ENCODE measurements at places on chromosomes 7 and 10.
A peak's percentile ranks its signal among the peaks of the same experiment; 100 is the strongest.

- DNase-seq: no peak
Observed at GRCh38 chr7:128259131-128260061, 18.3 kb downstream of the LEP start.

- DNase-seq: no peak
Observed at GRCh38 chr7:11848251-11848650, 16.3 kb upstream of the THSD7A start.

DNA sequence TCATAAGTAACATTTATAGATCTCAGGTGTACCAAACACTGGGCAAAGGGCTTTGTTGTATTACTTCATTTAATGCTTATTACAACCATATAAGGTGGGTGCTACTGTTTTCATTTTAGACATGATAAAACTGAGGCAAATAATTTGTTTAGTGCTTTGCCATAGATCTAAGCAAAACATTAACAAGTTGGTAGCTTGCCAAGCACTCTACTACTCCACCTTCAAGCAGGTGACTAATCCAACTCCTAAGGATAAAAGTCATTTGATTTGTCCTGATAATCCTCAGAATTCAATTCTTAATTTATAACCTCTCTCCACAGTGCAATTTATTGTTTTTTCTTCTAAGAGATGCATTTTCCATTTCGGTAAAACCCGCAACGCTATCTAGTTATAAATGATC, 646.4 kb downstream of the GRM8 start:
- DNase-seq: no peak

DNA sequence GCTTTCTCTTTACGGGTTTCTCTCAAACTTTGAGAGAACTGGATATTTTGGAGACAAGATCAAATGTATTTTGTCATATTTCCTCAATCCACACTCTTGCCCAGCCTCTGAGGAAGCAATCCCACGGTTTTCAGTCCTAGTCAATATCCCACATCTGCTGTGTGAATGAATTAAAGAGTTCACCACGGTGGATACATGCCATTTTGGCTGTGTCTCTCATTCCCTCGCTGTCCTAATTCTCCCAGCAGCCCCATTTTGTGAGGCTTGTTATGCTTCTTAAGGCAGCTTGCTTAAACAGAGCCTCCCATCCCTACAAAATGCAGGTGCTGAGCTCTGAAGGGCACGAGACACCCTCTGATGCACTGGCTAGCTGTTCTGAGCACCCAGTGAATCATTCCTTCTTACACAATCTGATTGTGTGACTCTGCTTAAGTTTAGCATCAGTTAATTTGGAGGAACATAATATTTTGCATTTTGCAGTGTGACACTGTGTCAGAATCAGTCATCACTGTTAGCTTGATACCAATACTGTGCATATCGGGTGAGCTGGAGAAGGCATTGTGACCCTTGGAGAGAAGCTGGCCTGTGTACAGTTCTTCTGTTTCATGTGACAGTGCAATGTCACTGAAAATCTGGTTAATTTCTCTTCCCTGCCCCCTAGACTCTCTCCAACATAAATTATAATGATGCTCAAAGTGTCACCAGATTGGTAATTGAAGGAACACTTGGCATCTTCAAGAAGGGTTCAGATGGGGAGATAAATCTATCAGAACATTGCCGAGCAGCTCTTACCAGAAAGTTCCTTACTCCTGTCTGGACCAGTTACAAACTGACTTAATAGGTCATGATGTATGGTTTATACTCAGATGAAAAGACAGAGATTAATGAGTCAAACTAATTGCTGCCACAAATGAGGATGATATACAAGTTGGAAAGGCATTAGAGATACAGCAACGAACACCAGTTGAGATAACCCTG, 103.7 kb upstream of the AOAH start:
- peak; percentile 78 for DNase-seq

DNA sequence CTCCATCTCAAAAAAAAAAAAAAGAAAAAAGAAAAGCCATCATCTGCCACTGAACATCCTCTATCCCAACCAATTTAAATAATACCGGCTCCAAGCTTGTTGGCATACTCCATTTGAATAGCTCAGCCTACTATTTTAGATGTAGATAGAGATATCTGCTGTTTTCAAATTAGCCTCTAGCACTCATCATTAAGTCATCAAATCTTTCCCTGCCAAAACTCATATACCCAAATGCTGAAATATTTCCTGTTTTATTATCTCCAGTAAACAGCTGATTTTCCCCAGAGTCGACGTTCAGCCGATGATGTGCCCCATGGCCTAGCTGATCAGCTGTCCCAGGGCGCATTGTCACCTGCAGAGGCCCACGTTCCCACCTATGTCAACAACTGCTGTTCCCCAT, 34.5 kb upstream of the FRMD4A start:
- no peak for DNase-seq

GRCh38 chr10:3527869-3528268, 257.1 kb downstream of the KLF6 start:
- no peak for DNase-seq

DNA sequence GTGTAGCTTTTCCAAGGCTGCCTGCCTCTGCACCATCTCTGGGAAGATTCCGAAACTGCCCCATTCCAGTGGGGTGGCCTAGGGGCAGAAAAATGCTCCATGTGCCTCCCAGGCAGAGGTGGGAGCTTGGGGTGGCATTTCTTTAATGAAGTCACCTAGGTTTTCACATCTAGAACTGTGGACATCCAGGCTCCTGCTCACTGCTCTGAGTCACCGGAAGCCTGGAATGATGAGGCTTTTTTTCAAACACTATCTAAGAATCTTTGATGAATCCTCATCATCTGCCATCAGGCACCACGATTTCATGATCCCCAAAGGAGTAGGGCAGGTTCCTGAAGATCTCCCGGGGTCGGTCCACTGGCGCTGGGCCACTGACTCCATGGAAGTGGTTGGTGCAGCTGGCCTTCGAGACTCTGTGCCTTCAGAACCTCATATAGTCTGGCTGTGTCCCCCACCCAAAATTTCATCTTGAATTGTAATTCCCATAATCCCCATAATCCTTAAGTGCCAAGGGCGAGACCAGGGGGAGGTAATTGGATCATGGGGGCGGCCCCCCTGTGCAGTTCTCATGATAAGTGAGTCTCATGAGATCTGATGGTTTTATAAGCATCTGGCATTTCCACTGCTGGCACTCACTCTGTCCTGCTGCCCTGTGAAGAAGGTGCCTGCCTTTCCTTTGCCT, 37.1 kb downstream of the MTURN start:
- DNase-seq: no peak

- no peak for DNase-seq
Observed at GRCh38 chr7:44224974-44225565, 24.3 kb downstream of the YKT6 start.

DNA sequence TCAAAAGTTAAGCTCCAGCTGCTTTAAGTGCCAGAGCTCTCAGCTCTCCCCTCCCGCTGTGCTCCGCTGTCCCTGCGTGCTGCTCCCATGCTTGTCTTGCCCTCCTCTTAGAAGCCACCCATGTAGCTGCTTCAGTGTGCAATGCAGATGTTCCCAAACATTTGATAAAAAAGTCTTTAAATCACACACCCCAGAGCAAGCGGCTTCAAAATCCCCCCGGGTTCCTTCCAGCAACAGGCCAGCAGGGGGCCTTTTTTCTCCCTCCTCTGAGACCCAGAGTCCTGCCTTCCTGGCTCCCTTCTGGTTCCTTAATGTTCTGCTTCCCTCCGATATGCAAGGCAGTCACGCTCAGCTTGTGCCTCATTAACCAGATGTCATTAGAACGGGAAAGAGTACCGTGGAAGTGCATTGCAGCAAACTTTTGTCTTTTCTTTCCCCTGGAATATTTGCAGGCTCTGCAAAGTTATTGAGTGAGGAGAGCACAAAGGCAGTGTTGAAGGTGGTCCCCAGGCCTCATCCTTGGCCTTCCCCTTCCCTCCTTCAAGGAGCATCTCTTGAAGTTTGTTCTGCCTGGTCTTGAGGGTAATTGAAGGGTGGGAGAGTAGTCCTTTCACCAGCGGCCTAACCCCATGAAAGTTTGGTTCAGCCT, 25.5 kb downstream of the LDB3 start:
- peak; percentile 19 for DNase-seq

- no peak for DNase-seq
Observed at GRCh38 chr7:155340721-155341120, 43.0 kb downstream of the INSIG1 start.

DNA sequence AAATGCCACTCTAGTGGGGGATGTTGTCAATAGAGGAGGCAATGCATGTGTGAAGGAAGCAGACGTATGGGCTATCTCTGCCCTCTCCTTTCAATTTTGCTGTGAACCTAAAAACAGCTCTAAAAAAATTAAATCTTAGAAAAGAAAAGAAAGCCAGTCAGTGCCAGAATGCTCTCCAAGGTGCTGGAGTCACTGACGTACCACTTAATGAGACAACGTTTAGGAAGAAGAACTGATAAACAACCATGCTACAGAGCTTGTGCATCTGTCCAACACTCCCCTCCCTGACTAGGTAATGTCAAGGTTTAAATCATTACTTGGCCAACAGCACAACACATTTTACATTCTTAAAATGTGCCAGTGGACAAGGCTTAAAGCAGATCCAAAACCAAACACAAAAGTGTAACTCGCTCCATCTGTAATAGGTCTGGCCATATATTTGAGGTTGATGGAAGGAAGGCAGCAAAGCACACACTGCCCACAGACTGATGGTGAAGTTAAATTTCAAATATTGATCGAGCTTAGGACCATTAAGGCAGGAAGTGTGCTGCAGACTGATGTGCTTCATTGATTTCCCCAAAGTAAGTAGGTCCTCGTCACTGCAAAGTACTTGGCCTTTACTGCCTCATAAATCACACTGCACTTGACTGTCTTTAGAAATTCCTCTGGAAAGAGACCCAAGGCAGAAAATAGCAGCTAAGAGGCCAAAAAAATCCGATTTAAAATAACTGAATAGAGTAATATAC, 15.5 kb downstream of the ARMH3 start:
- no peak for DNase-seq

- no peak for DNase-seq
Observed at GRCh38 chr7:129373651-129374428, 60.4 kb upstream of the STRIP2 start.

DNA sequence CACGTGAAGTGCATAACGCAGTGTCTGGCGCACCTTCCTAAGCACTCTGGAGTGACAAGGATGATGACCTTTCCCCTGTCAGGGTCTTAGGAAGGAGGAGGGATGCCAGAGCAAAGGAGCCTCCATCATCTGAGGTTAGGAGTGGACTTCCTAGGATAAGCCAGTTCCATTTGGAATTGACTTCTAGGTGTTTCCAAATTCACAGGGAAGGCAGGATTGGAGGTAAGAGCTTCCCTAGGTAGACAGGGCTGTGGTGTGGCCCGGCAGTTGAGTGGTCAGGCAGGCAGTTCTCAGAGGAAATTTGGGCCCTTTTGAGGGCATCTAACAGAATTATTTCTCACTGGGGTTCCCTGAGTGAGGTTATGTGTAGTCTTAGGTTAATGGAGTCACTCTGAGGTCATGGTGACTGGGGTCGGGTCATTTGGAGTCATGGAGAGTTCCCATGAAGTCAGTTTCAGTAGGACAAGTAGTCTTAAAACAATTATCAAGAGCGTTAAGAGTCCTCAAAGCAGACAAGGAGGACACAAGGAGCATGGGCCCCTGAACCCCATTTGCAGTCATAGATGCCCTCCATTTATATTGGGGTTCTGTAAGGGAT, 8.2 kb downstream of the PPIF start:
- DNase-seq: peak; percentile 56

DNA sequence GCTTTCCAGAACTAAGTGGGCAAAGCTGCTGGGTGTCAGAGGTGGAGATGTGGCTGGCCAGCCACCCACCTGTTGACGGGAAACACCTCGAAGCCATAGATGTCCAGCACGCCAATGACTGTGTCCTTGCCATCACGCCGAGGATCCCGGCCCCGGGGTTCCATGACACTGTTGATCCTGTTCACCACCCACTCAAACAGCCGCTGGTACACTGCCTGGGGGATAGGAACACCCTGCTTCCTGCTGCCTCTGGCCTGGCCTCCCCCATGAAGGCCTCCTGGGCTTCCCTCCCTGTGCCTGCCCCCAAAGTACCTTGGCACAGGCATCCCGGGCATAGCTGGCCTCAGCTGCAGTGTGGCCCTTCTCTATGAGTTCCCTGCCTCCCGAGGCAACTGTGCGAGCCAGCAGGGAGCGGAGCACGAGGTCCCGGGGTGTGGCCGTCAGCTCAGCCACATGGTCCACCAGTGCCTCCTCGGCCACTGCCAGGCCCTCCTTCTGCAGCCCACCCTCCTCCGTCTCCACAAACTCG, 8.2 kb downstream of the MYO1G start:
- DNase-seq: no peak

DNA sequence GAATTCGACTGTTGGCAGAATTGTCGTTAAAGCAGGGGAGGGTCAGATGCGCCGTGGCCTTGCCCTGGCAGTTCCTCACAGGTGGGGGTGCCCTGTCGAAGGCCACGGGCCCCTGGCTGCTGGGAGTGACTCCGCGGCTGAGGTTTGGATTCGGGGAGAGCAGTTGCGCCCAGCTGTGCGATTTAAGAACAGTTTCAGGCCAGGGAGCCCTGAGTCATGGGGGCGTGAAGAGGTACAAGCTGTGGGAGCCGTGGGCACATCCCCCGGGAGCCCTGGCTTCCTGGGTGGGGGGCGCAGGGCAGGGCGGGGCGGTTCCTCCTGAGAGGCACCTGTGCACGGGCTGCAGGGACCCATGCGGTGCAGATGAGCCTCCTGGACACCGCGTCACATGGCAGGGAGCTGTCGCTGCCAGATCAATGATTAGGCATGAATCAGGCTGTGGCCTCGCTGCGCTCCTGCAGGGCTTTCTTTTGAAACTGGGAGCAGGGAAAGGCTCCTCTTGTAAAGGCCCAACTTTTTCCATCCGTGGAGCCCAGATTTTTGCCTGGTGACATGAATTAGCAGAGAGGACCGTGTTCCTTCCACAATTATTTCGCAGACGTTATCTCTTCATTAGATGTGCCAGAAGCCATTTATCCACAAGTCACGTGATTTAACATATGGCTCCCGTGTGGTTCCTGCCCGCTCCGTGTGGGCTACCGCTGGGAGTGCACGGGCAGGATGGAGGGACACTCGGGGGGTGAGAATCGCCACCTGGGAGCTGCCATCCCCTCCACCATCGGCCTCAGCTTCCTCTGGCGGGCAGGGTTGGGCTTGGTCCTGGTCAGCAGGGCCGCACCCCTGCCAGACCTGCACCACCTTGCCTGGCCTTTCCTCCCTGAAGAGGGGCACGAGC, 918 bp downstream of the PWWP2B start:
- DNase-seq: no peak

DNA sequence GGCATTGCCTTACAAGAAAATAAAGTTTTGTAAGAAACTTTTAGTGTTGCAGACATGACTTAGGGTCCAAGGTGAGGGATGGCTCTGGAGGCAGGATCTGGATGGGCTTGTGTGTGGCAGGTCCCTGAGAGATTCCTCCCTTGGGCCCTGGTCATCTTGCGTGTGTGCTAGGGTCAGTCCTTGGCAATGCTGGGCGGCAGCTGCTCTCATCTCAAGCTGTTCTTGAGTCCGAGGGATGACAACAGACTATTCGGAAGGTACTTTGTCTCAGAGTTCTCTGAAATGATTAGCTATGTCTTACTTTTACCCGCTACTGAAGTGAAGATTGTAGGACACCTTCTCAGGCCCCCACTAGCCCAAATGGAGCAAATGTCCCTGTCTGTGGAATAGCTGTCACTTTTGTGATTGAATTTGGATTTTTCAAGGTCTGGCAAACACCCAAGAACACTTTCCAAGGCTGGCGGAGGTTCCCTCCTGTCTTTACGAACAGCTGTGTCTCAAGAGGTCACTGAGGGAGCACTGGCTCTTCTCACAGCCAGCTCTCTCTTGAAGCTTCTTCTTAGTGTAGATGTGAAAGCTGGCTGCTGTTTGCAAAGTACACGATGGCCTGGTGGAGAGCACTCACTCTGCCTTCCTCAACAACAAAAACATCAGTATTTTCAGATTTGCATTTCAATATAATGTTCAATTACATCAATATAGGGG, 253.6 kb downstream of the STK31 start:
- DNase-seq: no peak

- no peak for DNase-seq
Observed at GRCh38 chr7:7989133-7989532, 20.5 kb downstream of the GLCCI1 start.
